Activated naive CD4-positive, alpha-beta T cell treated with Interleukin-2 at 50 U/mL for 16 hours (primary cell): ENCODE measurements at places on chromosomes 6 and 20.

GRCh38 chr20:63702036-63702665 is 5.6 kb downstream of the ARFRP1 start:
- DNase-seq: no peak

DNA sequence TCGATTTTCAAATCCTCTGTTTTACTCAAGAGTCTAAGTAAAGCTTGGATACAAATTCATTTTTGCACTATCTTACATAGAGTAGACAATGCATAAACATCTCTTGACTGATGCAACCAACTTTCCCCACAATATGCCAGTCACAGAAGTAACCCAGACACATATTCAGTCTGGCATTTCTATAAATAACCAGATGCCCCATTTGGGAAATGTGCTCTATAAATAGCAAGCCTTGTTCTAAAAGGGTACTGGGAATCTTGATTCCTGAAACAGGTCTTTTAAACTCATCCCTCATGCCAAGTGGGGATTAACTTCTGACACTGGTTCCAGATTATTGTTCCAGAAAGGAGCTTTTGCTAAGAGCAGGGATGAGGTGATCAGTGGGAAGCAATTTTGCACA is 411.7 kb downstream of the EPM2A start:
- no peak for DNase-seq

DNA sequence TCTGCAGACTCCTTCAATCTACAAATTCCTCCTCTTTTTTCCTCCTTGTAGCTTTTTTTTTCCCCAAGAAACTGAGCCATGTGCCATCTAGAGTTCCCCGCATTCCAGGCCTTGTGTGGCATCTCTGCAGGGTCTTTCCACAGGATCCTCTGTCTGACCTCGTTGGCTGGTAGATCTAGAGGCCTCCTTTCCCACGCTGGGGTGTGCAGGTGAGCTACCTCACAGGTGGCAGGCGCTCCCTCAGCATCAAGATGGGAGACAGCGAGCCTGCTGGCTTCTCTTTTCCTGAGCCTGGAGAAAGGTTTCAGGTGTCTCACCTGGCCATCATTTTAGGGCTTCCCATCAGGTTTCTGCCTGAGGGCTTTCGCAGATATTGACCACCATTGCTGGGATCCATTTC is 9.6 kb upstream of the NELFCD start:
- DNase-seq: no peak

GRCh38 chr6:115728171-115728570 is 332.5 kb downstream of the FRK start:
- no peak for DNase-seq

DNA sequence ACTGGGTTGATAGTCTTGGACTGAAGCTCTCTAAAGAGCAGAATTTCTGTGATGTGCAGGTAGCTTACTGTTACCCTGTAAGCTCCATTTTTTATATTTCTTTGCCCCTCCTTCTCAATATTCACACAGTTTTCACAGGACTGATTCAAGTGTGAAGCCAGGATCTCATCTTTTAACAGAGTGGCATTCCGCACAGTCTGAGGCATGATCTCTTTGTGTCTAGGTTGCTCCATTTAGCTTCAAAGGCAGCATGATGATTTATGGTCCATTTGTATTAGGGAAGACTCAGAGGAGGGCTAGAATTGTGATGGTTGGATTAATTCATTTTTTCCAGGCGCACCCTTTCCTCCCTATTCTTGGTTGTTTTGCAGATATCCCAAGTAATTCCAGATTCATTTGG is 43.5 kb downstream of the CARMIL1 start:
- no peak for DNase-seq

GRCh38 chr20:57049296-57049695 is 217.1 kb downstream of the BMP7 start:
- DNase-seq: no peak

GRCh38 chr6:113989675-113990074 is 18.7 kb upstream of the HDAC2 start:
- no peak for DNase-seq

DNA sequence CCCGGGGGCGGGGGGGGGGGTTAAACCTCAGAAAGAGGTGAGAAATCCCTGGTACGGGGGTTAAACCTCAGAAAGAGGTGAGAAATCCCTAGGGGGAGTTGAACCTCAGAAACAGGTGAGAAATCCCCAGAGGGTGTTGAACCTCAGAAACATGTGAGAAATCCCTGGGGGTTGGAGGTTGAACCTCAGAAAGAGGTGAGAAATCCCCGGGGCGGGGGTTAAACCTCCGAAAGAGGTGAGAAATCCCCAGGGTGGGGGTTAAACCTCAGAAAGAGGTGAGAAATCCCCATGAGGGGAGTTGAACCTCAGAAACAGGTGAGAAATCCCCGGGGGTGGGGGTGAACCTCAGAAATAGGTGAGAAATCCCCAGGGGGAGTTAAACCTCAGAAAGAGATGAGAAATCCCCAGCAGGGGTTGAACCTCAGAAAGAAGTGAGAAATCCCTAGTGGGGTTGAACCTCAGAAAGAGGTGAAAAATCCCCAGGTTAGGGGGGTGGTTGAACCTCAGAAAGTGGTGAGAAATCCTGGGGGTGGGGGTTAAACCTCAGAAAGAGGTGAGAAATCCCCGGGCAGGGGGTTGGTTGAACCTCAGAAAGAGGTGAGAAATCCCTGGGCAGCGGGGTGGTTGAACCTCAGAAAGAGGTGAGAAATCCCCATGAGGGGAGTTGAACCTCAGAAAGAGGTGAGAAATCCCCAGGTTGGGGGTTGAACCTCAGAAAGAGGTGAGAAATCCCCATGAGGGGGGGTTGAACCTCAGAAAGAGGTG is 87.4 kb downstream of the PLG start:
- DNase-seq: peak; percentile 27

DNA sequence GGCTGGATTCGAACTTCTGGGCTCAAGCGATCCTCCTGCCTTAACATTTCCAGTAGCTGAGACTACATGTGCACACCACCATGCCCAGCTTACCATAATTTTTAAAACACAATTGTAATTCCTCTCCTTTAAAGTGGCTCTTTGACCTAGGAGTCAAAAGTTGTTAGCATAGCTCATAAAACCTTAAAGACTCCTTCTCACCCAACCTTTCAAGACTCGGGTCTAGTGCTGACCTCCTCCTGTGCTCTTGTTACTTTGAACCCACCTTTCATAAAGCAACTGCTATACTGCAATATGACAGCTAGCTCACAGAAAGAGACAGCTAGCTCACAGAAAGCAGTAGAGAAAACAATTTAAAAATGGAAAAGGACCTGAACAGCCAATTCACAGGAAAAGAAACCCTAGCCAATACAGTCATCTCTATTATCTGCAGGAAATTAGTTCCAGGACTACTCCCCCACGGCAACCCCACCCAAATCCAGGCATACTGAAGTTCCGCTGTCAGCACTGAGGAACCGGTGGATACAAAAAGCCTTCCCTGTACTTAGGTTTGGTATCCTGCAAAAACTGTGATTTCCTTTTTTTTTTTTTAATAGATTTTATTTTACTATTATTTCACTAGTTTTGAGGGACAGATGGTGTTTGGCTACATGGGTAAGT is 20.3 kb downstream of the SSR1 start:
- no peak for DNase-seq

DNA sequence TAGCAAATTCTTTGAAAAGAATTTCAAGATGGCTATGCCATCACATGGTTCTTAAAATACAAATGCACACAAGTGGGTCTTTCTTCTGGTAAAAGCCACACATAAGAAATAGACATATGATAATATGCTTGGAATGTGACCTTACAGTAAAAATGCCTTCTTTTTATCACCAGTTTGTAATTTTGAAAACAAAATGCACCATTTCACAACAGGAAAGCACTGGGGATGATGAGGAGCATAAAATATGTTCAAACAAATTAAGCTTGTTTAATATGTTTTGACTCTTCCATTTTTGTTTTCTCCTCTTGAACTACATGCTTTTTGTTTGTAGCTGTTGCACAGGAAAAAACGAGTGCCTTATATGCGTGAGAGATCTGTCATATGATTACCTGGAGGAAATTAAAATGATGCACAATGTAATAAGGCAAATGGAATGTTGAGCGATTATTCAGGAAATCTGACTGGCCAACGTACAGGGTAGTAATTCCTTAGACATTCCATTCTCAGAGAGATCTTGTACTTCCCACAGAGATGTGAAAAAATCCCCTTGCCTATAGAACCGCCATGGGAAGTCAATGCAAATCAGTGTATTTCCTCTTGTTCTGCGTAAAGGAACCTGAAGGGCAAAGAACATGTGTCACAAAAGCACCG is 911.6 kb downstream of the TFAP2A start:
- DNase-seq: no peak

GRCh38 chr6:158660333-158660754 is 10.5 kb downstream of the SYTL3 start:
- peak; percentile 42 for DNase-seq

- no peak for DNase-seq
Measured at GRCh38 chr6:159104931-159105330, 60.1 kb upstream of the TAGAP start.

- DNase-seq: peak; percentile 13
Measured at GRCh38 chr20:17504066-17504897, 26.9 kb downstream of the BFSP1 start.

GRCh38 chr20:41029150-41029901 is 704 bp downstream of the TOP1 start:
- DNase-seq: peak; percentile 47

DNA sequence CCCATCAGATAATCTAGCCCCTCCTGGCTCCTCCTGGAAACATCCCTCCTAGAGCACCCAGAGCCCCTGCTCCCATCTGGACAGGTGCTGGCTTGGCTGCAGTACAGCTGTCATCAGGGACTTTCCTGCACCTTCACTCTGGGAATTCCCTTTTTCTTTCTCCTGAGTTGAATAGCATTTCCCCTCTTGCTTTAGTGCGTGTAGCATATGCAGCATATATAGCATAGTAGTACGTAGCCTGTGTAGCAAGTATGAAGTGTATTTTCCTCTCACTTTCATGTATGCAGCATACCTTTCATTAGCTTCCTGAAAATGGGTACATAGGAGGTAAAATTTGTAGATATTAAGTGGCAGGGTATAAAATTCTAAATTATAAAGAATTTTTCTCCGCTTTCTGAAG is 352.9 kb downstream of the ESR1 start:
- DNase-seq: no peak

DNA sequence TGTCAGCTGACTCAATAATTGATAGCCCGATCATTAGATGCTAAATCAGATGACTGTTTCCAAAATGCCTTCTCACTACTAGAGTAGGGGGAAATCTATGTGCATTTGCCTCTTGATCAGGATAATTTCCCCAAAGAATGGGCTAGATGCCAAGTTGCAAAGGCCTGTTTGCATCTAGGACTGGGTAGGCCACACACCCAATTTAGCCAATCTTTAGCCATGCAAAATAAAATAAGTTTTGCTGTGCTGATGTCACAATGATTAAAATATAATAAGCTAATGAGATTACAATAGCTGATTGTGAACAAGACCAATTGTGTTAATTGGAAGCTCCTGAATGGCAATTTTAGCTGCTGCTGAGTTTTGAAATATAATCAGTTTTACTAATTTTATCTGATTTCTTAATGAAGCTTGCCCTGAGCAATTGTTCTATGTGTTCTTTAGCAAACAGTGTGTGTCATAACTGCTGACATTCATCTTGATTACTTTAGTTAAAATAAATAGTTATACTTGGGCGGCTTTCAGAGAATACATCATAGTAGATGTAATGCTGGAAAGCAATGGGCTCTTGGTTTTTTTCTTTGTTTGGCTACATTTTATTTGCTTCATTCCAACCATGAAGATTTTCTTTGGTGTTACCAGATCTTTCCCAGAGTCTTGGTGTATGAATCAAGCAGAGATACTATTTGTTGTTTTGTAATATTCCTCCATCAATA is 973.2 kb upstream of the SLC35B3 start:
- DNase-seq: no peak

DNA sequence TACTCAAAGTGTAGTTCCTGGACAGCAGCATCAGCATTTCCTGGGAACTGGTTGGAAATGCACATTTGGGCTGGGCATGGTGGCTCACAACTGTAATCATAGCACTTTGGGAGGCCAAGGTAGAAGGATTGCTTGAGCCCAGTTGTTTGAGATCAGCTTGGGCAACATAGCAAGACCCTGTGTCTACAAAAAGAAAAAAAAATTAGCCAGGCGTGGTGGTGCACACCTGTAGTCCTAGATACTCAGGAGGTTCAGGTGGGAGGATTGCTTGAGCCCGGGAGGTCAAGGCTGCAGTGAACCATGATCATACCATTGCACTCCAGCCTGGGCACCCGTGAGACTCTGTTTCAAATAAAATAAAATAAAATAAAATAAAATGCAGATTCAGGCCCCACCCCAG is 156.2 kb downstream of the CDC5L start:
- no peak for DNase-seq

DNA sequence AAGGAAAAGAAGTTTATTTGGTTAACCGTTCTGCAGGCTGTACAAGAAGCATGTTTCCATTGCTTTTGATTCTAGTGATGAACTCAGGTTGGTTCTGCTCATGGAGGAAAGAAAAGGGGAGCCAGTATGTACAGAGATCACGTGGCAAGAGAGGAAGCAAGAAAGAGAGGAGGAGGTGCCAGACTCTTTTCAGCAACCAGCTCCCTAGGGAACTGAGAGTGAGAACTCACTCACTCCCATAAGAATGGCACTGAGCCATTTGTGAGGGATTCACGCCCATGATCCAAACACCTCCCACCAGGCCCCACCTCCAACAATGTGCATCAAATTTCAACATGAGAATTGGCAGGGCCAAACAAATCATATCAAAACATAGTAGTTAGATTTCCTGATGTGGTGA is 649.1 kb downstream of the EPM2A start:
- DNase-seq: no peak

DNA sequence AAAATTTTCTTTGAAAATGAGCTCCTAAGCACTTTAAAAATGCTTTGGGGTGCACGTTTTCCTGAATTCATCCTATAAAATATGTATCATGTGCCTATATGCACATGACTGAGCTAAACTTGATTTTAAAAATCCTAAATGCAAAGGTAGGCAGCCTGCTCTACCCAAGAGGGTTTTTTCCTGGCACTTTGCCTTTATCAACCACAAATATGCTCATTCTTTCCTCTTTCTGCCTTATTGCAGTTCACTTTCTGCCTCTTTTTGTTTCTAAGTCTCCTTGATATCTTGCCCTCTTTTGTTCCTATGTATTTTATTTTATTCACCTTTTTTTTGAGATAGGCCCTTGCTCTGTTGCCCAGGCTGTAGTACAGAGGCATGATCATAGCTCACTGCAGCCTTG is 229.3 kb downstream of the GRM1 start:
- DNase-seq: no peak

GRCh38 chr20:25160467-25160866 is 35.0 kb upstream of the ENTPD6 start:
- DNase-seq: no peak

DNA sequence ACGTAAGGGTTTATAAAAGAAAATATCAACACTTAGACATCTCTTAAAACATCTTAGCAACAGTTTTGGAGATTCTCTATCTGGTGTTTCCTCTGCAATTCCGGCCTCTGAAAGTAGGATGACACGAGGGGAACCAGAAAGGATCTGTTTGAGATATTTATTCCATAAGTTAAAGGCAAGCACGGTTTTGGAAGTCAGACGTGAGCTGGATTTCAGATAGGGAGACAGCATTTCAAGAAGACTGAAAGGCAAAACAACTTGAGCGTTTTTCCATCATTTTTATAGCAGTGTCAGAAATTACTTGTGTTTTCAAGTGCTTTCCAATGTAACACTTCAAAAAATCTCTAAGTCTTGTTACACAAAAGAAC is 52.9 kb upstream of the BTN3A2 start:
- no peak for DNase-seq
